Effector CD4-positive, alpha-beta T cell (primary cell): ENCODE measurements at places on chromosomes 3 and 15.

GRCh38 chr3:128278130-128278529, 124.8 kb downstream of the EEFSEC start:
- DNase-seq = no peak

GRCh38 chr3:104385421-104385820, 981.3 kb upstream of the ALCAM start:
- DNase-seq = no peak

GRCh38 chr15:40418126-40418525, 12.5 kb downstream of the IVD start:
- no peak for DNase-seq

- no peak for DNase-seq
Measured at GRCh38 chr15:50883903-50884302, 24.6 kb upstream of the AP4E1 start.

- no peak for DNase-seq
Measured at GRCh38 chr3:178749471-178749870, 213.2 kb downstream of the KCNMB2 start.

GRCh38 chr15:47794252-47794914, 77.1 kb downstream of the SEMA6D start:
- DNase-seq = no peak
